Activated gamma-delta T cell (primary cell): ENCODE measurements at places on chromosomes 1 and 21.

DNA sequence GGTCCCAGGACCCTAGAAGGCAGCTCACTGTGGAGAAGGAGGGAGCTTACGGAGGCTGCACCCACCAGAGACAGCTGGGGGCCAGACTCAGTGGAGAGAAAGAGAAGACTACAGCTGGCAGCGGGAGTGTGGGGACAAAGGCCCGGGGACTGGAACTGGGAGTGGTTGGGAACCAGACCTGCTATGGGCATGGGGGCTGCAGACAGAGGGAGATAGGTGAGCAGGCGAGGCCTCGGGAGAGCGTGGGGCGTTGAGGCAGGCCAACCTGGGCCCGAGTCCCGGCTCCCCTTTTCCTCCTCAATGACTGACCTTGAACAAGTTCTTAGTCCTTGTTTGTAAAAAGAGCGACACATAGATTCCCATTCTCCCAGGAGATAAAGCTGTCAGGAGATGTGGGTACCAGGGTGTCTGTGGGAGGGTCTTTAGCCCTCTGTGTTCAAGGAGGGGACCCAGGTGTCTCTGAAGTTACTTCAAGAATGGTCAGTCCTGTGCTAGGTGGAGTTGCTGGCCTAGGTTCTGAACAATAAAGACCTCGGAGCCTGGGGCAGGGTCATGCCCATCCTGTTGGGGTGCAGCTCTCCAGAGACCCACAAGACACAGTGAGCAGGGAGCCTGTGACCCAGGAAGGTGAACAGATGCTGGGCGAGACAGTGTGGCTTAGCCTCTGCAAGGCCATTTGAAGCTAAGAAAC lies 87.9 kb downstream of the ITPKB start:
- no peak for DNase-seq

- no peak for DNase-seq
Observed at GRCh38 chr1:29924017-29924431, 687.7 kb downstream of the PTPRU start.

DNA sequence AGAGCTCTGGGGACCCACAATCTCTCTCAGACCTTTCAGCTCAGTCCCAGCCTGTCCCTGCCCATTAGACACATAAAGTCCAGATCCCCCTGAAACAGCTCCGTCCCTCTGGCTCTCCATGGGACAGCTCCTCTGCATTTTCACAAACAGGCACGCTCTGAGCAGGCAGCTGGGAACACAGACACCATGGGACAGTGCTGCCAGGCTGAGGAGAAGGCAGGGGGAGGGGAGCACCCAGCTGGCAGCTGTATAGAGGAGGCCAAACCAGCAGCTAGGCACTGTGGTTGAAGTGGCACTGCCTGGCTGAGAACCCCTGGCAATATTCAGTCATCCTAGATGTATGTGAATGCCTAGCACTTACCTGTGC lies 2.0 kb downstream of the TMEM63A start:
- DNase-seq, result no peak

DNA sequence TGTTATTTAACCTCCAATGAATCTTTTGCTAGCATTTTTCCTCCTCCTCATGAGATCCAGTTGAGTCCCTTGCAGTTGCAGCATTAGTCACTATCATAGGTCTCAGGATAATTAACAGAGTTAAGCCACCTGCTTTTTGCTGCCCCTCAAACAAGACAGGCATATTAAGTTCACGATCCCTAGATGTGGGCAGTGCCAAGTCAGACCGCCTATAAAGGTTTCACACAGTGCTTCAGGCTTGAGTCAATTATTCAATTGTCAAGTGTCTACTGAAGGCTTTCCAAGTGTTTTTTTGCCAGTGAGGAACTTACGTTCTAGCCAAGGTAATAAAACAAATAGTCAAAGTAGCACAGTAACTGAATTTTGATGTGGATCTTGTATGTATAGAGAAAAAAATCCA lies 175.0 kb downstream of the DAB1 start:
- no peak for DNase-seq

GRCh38 chr1:206491616-206492015 lies 15.7 kb upstream of the RASSF5 start:
- no peak for DNase-seq

DNA sequence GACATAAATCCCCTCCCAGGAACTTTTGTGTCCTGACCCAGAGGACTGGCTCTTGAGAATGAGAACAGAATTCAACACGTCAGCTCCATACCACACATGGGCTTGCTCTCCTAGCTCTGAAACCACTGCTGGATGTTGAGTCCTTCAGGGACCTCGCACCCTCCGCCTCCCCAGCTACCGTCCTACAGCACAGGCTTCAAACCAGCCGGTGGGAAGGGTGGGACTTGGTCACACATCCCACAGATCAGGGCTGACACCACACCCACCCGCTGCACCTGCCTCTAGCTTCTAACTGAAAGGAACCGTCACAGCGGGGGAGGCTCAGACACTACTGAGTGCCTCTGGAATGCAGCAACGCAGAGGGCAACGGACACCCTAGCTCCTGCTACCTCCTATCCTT lies 24.0 kb downstream of the MRAP start:
- DNase-seq, result no peak

DNA sequence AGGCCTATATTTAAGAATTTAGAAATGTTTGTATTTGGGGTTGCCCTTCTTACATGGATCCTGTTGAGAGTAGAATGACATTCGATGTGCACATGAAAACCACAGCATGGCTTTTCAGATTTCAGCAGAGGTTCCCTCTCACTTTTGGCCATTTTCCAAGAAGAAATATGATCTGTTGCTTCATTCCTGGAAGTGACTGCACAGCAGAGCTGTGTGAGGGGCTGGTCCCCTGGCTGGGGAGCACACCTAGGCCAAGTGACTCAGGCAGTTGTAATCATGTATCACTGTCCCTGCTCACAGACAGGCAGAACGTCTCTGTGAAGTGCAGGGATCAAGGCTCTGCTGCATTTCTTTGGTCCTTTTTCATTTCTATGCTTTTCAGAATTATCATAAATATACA lies 32.3 kb downstream of the AGT start:
- DNase-seq, result no peak

DNA sequence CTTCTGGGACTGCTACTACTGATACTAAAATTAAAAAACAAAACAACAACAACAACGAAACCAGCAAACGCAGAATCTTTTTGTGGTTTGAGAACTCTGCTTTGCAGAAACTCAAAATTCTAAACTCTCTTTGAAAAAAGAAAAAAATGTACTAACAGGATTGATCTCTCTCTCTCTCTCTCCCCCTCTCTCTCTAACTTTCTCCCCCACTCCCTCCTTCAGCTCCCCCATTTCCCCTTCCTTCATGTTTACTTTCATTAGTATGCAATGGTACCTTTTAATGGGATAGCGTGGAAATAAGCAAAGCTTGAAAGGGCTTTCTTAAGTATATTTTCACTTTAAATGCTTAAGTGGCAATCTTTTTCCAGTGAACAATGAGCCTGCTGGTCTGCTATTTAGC lies 562.6 kb upstream of the ADGRL2 start:
- DNase-seq, result no peak

GRCh38 chr1:160767395-160768294 lies 28.3 kb upstream of the LY9 start:
- DNase-seq, result no peak

DNA sequence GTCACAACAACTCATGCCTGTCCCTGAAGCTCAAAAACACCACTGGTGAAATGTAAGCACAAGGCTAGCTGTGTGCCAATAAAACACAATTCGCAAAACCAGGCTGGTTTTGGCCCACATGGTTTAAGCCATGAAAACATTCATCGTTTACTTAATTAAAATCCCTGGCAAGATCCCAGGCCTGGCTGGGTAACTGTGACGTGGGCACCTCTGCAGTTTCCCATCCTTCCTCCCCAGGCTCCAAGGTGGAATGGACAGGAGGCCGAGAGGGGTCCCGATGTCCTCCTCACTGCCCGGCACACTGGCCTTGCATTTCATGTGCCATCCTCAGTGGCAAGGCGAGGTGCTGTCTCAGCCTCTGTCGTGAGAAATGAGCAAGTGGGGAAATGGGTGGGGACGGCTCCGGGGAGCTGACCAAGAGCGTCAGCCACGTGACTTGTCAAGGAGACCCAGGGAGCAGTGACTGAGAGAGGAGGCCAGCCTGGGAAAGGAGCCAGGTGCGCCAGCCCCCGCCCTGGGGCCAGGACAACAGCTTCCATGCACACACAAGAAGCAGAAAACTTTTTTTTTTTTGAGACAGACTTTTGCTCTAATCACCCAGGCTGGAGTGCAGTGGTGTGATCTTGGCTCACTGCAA lies 153.1 kb upstream of the RAB4A start:
- no peak for DNase-seq
